ENCODE measurements at places on chromosomes 11 and 22.

DNA sequence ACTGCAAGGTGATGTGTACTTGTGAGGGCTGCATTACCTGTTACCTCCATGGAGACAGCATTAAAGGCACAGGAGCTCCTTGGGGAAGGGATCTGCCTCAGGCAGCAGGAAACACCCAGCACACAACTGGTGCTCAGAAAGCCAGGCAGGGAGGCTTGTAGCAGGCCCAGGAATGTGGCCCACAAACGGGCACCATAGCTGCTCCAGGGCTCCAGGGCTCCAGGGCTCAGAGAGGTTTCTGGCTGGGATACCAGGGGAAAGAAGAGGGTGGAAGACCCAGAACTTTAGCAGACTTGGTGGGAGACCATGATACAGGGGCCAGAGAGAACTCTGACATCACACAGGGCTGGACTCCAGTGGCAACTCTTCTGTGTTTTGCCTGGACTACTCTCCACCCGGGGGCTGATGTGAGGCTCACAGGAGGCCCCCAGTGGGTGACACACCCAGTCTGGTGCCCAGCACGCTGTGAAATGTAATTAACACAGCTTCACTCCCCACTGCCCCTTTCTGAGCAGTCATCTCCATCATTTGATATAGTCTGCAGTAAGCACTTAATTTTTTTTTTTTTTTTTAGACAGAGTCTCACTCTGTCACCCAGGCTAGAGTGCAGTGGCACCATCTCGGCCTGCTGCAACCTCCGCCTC is 14.7 kb upstream of the SULT4A1 start:
- no peak for DNase-seq

- no peak for DNase-seq
Observed at GRCh38 chr11:29538339-29539036, 478.3 kb downstream of the KCNA4 start.

DNA sequence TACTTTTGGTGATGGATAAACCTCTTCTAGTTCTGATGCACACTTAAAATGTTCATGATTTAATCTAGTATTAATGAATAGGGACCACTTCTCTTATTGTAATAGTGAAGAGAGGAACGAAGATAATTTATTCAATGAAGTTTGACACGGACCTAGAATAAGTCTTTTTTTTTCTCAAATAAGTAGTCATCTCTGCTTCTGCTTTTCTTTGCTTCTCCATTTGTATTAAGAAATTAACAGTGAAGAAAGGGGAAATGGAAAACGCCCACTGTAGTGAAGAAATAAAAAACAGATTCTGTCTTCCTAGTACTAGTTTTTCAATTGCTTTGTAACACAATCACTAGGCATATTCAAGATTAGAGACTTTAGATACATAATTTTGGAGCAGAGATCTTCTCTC is 73.0 kb downstream of the CD44 start:
- no peak for DNase-seq

- DNase-seq = no peak
Observed at GRCh38 chr11:76653674-76654284, 16.8 kb downstream of the LRRC32 start.

DNA sequence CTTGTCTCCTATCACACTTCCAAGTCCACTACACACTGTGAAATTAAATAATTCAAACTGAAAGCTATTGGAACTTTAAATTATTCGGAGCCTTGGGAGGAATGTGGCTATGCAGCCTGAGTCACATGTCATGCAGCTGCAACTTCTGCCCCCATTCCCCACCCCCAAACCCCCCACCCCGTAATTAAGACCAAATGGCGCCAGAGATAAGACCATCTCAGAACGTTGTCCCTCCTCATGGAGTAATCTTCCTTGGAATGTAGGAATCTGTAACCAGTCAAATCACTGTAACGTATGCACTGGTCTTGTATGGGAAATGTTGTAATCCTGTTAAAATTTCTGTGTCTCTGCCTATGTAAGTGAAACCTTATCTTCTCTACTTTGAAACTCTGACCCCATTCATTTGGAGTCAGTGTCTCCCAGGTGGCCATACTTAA is 37.0 kb downstream of the GAB2 start:
- no peak for DNase-seq

GRCh38 chr11:123762422-123762821 is 8.1 kb upstream of the OR6X1 start:
- no peak for DNase-seq

GRCh38 chr11:10181811-10182210 is 112.2 kb downstream of the SBF2 start:
- no peak for DNase-seq

- DNase-seq = no peak
Observed at GRCh38 chr11:1691026-1691877, 5.7 kb upstream of the KRTAP5-6 start.

GRCh38 chr11:10385696-10386095 is 69.4 kb upstream of the AMPD3 start:
- DNase-seq = no peak

DNA sequence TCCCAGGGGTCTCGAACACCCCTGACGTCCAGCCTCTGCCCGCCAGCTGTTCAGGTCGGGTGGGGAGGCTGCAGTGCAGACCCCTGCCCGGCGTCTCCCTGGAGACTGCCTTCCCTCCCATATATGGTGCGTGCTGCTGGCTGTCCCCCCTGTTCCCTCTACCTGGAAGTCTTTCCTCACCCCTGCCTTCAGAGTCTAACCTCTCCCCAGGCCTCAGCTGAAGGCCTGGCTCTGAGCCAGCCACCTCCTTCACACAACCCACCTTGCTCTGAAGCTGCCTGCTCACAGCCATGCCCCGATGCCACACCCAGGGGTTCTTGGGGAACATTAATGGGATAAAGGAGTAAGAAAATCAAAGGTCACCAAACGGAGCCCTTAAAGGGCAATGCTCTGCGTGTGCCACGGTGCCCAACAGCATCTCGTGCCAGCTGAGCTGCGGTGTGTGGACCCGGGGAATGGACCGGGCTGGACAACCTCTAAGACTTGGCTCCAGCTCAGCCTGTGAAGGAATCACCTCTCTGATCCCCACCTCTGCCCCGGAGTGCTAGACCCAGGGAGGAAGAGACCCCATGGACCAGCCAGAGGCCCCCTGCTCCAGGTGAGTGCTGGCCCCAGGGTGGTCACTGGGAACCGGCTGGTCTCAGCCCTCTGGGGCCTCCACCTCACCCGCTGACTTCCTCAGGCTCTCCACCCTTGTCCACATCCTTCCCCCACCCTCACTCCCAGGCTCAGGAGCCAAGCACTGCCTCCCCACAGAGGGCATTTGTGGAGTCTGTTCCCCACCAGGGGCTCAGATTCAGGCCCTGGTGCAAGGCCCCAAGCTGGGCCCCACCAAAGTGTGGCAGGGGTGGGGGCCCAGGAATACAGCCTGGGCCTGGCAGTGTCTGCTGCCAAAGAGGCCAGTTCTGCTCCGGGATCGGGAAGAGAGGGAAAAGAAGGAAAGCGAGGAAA is at the start of gene NLRP6:
TSS of gene NLRP6 (plus strand) at position 407 of the 951 bp plus-strand sequence. CDS start at position 570, 163 bp downstream.
- DNase-seq = no peak

DNA sequence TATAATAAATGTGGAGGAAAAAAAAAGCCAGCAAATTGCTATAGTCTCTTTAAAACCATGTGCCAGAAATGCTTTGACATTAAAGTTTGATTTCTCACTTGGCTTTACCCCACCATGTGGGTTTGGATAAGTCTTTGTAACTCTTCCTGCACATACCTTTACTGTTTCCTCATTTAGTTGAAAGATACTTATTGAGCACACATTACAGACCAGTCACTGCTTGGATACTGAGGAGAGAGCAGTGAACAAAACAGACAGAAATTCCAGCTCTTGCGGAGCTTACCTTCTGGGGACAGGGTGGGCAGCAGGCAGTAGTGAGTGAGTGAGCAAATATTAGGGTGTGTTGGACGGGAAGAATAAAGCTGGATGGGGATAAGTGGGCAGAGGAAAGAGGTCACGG is 13.7 kb downstream of the PACS1 start:
- no peak for DNase-seq

DNA sequence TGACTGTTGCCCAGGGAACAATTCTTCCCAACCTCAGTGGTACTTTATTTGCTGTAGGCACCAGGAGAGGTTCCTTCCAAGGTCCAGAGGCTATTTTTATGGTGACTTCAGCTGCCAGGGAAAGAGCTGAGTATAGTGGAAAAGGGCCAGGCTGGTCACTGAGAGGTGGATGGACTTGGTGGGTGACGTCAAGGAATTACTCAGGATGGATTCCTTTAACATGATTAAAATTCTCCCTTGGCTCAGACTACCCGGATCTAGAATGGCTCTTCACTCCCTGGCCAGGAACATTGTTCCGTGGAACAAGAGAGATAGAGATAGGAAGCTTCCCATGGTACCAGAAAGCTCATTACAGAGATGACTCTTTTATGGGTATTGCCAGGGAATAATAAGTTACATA is 8.7 kb upstream of the CALCA start:
- no peak for DNase-seq

- no peak for DNase-seq
Observed at GRCh38 chr11:116072601-116073410, 568.6 kb upstream of the CADM1 start.

DNA sequence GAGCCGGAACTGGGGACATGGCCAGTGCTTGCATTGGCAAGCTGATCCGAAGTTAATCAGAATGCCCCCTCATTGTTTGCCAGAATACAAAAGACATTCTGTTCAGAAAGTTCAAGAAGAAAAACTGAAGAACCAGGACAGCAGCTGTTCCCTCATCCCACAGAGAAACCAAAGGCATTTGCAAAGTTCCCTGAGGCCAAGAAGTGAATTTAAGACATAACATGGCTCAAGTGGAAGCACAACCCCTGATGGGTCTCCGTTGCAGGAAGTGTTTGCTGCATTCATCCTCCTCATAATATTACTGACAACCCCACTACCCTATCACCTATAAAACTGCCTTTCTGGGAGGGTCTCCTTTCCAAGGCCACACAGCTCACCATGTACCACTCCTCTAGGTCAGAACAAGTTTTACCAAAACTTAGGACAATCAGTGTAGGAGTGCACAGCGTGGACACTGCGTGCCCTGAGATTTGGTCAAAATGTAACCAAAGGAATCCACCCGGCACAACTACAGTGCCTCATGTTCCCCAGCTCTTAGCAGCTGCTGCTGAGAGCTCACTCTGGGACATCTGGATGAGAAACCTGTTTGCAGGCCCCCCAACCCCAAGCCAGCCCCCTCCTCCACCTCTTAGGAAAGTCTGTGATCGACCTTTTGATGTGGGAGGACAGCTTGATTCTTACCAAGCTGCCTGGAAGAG is 101.6 kb upstream of the AKIP1 start:
- DNase-seq = no peak

DNA sequence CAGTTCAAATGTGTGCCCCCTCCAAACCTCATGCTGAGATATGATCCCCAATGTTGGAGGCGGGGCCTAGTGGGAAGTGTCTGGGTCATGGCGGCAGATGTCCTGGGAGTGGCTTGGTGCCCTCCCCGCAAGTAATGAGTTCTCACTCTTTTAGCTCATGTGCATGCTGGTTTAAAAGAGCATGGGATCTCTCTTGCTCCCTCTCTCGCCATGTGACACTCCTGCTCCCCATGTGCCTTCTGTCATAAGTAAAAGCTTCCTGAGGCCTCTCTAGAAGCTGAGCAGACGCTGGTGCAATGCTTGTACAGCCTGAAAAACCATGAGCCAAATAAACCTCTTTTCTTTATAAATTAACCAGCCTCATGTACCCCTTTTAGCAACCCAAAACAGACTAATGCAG is 98.8 kb downstream of the SGSM3 start:
- DNase-seq = no peak

DNA sequence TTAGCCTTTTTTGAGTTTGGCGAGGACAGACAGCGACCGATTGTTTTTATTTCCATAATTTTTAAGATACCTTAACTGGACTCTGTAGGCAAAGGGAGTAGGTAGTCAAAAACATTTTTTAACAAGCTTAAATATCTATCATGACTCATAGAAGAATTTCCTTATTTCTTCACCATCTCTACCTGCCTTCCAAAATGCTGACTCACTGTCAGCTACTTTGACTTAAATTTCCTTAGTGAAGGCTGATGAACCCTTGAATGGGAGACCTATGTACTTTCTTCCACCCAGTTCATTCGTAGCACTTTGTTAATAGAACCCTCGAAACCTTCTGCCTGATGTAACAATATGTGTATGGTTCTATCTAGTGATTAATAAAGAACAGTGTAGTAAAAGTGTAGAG is 1.1 kb upstream of the MTMR2 start:
- no peak for DNase-seq

GRCh38 chr11:132844956-132845696 is 687.2 kb downstream of the OPCML start:
- no peak for DNase-seq

DNA sequence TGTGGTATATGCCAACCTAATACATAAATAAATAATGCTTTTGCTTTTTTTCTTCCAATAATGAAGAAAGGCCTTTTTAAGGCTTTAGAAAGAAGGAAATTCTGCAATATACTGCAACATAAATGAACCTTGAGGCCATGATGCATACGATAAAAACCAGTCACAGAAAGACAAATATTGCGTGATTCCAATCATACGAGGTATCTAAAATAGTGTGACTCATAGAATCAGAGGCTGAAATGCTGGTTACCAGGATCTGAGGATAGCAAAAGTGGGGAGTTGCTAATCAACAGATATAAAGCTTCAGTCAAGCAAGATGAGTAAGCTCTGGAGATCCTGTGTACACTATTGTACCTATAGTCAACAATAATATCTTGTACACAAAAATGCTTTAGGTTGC is 24.2 kb downstream of the MS4A6A start:
- DNase-seq = no peak

DNA sequence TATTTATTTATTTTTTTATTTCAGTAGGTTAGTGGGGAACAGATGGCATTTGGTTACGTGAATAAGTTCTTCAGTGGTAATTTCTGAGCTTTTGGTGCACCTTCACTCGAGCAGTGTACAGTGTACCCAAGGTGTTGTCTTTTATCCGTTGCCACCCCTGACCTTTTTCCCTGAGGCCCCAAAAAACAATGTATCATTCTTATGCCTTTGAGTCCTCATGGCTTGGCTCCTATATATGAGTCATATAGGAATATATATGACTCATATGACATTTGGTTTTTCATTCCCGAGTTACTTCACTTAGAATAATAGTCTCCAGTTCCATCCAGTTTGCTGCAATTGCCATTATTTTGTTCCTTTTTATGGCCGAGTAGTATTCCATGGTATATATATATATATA is 763.9 kb downstream of the NTM start:
- DNase-seq = no peak

GRCh38 chr11:33868647-33869461 is 23.0 kb downstream of the LMO2 start:
- DNase-seq = no peak

DNA sequence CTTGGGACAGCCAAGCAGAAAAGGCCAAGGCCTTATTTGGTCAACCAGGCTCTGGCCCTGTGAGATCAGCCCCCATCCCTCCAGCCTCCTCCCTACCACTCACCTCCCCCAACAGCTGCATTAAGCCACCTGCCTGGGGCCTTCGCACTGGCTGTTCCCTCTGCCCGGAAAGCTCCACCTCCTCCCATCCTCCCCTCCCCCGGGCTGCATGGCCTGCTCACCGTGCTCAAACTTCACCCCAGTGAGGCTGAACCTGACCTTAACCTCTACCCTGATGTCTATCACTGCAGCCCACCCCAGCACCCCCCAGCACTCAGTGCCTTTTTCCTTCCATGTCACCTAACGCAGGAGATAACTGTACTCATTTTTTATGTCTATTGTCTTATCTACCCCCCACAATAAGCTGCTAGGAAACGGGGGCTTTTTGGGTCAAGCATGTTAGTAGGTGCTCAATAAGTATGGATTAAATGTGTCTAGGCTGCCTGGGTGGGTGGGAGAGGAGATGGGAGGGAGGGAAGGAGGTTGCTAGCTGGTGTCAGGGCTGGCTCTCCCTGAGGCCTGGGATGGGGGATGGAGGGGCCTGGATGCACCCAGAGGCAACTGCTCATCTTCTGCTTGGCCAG is 912 bp downstream of the PTPRCAP start:
- no peak for DNase-seq

All from SHP77 treated with DMSO at 0.1 percent for 48 hours (cell line).